ENCODE measurements at places on chromosomes 13 and 19.

DNA sequence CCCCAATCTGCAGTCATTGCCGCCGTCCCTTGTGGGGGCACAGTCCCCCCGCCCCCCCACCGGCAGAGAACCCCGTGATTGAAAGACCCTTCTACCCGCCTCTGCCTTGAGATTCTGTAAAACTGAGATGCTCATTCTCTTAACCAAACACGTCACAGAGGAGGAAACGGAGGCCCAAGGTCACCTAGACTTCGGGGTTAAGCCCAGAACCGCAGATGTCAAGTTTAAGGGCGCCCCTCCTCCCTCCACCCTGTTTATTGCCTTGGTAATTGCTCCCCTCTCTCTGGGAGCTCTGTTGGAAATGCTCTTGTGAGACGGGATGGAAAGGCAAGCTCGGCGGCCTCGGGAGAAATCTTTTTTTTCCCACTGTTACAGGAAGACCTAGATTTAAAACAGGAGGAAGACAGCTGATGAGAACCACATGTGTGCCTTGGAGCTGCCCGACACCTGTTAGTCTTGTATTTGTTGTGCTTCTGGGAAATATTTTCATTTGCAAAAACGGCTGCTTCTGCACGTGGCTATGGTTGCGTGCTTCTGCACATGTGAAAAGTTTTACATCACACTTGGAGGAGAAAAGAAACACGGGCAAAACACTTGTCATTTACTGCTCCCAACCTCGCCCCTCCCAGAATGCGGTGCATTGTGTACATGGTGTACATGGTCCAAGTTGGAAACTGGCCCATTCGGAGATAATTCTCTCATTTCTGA, 1.1 kb upstream of the MED26 start:
- peak; percentile 33 for DNase-seq

- DNase-seq: peak; percentile 95
Measured at GRCh38 chr19:7533925-7534480, 1.5 kb upstream of the PNPLA6 start.

DNA sequence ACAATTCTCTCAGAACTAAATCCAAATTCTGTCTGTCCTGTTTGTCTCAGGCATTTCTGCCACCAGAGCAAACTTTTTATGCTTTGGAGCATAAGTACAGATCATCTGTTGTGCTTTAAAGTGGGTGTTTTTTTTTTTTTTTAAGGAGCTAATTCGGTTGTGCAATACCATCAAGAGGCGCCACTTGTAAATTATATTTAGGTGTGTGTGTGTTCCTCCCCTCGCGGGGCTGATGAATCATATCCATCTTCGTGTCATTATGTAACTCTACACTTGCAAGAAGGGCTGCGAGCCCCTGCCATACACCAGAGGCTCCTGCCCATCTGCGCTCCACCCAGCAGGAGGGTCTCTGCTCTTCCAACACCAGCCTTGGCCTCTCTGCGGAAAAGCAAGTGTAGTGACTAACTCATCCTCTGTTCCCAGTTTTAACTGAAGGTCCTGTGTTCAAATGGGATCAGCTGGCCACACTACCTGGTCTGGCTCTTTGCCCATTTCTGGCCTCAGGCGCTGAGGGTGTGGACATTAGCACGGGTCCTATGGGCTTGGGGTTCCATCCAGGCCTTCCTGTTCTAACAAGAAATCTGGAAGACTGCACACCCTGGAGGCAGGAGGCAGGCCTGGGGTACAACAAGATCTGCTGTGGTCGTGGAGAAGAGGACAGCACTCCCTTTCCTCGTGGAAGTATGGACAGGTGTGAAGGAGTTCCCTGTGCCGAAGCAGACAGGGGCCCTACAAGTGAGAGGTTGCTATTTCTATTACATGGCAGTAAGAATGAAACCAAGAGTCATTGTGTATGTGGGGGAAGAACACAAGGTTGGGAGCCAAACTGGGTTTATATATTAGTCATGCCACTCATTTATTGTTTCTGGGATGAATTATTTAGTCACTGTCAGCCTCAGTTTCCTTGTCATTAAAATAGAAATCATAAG, 96.1 kb upstream of the MBNL2 start:
- no peak for DNase-seq

DNA sequence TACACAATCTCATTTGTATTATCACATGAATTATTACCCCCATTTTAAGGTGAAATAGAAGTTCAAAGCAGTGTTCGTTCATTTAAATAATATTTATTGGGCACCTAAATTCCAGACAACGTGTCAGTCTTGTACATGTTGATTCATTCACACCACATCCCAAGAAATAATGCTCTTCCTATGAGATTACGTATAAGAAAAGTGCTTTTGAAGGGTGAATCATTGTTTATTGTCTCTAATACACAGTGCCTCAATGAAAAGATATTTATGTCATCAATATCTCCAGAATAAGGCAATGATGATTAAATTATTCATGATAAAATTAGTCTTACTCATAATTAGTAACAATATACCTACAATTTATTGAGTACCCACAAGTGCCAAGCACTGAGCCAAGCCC, 35.6 kb downstream of the CLDN10 start:
- DNase-seq: no peak

DNA sequence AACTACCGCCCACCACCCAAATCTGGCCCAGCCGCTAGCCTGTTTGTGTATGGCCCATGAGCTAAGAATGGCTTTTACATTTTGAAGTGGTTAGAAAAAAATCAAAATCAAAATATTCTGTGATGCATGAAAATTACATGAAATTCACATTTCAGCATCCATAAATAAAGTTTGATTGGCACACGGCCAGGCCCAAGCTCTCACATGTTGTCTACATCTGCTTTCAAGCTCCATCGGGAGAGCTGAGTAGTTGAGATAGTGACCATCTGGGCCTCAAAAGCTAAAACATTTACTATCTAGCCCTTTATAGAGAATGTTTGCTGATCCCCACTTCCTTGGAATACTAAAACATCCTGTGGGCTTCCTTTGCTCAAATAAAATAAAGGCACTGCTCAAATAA, 14.5 kb downstream of the RFX2 start:
- DNase-seq: no peak

- no peak for DNase-seq
Measured at GRCh38 chr13:37369616-37370015, 229.0 kb downstream of the POSTN start.

GRCh38 chr13:36244073-36244472, 29.7 kb upstream of the SOHLH2 start:
- no peak for DNase-seq

DNA sequence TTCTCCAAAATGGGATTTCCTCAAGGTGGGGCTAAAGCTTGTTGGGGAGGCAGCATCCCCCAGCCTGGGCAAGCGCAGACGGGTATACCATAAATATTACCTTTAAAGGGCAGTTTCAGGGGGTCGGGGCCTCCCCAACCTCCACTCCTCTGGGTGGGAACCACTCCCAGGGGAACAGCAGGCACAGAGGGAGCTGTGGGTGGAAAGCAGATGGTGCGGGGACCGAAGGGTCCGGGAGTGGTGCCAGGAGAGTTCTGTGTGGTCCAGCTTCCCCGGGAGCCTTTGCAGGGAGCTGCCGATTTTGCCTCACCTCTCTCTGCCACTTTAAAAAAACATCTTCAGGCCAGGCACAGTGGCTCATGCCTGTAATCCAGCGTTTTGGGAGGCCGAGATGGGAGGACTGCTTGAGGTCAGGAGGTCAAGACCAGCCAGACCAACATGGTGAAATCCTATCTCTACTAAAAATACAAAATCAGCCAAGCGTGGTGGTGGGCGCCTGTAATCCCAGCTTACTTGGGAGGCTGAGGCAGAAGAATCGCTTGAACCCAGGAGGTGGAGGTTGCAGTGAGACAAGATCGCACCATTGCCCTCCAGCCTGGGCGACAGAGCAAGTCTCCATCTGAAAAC, 5.5 kb downstream of the MAST3 start:
- no peak for DNase-seq

DNA sequence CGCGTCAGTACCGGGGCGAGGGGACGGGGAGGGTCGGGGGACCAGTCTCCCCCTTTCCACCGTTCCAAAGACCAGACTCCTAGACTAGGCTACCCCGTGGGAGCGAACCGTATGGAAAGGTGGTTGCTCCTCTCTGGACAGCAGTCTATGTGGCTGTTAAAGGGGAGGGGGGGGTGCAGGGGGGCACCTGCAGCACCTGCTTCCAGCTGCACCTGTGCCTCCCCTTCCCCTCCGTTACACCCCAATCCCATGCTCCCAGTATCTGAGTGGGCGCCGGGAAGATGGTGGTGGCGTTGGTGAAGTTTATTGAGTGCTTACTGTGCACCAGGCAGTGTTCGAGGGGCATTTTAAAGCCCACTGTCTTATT, 557 bp downstream of the ZNF524 start:
- DNase-seq: no peak

DNA sequence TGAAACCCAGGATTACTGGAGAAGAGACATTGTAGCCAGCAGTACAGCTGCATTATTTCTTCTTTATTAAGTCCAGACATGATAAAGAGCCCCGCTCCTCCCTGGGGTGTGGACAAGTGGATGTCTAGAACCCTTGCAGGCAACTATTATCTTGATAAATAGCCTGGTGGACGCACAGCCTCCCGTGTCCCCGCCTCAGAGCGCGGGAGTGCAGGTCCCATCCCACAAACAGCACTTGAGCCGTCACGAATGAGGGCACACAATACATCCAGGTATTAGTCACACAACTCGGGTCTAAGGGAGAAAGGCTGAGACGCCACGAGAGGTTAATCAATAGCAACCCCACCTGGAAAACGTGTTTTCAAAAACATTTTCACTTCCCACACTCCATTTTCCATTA, 213.2 kb upstream of the SOX1 start:
- no peak for DNase-seq

DNA sequence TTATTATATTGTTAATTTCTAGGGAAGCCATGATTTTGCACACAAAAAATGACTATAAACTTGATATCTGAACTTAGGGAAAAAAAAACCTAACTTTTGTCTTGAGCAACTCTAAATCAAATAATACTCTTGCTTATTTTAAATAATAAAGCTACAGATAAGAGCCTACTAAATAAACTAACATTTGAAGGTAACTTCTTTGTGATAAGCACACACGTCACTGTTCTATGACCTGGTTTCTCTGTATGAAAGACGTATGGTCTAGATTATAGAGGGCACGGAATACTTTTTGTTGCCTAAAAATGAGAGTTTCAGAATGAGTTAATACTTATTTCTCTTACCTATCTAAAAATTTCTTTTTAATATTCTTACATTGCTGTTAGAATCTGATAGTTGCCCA, 603.2 kb downstream of the DCT start:
- no peak for DNase-seq

GRCh38 chr19:16801600-16802013, 27.6 kb upstream of the SIN3B start:
- DNase-seq: no peak

Measured in cerebellar cortex (tissue), 1 donor.